Left cardiac atrium (tissue), 4 donors: ENCODE measurements at places on chromosomes 12 and 14. TPM values are rescaled to one million over a fixed set of nuclear protein-coding genes. Genes with fewer than 3 reads are reported as not detected.

Gene NPFF
- total RNA-seq: not detected

DNA sequence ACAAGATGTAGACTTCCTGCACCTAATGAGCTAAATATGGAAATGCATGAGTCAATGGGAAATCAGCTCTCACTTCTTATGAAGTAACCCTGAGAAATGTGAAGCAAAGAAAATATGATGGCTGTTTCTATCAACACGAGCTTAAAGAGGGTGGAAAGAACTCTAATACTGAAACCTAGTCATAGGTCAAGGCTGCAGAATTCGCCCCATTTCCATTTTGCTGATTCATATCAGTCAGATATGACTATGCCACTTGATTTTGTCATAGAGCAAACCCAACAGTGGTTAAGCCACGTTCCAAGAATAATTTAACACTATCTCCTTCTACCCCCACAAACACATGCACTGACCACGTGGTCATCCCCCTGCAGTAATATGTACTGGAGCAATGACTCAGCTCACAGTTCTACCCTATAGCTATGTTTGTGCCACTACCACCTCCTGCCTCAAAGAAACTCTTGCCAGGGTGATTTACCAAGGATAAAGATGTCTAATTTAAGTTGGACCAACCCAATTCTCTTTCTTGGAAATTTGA lies 157.5 kb downstream of the TMTC3 start:
- DNase-seq: peak; percentile 14

DNA sequence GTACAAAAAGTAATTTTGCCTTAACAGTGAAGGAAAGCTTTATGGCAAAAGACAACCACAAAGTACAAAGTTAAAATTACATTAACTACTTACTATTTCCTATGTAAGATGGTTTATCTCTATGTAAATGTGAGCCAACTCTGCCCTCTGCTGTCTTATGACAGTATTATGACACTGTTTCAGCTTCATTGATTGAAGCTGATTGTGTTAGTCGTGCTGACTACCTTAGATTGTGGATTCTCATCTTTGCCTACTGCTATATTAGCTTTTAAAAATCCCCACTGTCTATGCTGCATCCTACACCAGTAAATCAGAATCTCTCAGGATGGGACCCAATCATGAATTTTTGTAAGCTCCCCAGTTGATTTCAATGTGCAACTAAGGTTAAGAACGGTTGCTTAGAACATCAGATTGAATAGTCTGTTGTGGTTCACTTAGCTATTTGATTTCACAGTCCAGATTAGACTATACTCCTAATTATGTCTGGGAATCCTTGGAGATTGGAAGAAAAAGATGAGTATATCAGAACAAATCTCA lies 12.2 kb upstream of the SPTB start:
- DNase-seq: no peak

- no peak for DNase-seq
Observed at GRCh38 chr14:70599345-70599744, 1.1 kb downstream of the MED6 start.

GRCh38 chr14:49880267-49881064 lies 12.4 kb upstream of the ARF6 start:
- no peak for DNase-seq

DNA sequence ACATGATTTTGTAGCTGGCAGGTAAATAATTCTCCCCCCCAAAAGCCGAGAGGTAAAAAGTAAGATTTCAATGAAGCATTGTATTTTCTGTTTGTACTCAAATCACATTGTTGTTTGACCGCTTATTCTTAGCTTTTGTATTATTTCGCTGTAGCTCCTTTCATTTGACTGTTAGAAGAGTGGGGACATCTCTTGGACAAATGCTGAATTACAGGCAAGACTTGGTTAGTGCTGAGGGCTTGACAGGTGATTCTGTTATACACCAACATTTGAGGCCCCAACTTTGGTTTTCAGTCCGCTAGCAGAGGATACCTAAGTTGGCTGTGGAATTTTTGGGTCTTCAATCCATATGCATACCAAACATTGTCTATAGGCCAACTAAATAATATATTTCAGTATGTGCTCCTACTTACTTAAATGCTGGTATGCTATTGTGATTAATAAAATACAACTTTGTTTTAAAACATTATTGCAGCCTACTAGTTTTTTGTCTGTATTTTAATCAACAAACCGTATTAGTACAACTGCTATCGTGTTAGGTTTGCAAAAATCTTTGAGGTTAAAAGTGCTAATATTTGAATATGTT lies 102.2 kb downstream of the ERC1 start:
- DNase-seq: no peak

Gene RDH12
- total RNA-seq: not detected

GRCh38 chr12:77619425-77619824 lies 211.3 kb upstream of the NAV3 start:
- no peak for DNase-seq

DNA sequence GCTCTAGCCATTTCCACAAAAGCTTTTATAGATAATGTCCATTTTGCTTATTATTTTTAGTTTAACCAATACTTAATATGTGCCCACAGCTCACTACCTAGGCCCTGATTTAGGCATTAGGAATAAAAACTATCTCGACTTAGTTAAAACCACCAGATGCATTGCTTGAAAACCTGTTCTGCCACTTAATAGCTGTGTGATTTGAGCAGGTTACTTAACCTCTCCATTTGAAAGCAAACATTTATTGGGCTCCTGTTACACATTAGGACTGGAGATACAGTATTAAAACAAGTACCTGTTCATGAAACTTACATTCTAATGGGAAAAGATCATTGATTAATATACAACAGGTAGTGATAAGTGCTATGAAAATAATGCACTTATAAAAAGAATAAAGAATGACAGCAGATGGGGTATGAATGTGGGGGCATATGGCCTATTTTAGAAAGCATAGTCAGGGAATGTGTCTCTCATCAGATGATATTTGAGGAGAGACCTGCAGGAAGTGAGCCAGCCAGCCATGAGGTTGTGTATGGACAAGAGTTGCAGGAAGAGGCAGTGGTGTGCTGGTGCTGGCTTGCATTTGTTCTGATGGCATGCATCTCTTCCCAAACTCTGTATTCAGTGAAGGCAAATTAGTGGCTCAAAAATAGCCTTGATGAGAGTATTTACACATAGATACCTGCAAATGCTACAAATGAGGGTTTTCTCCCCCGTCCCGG lies 34.3 kb downstream of the NOPCHAP1 start:
- no peak for DNase-seq
